Astrocyte of the hippocampus (primary cell): ENCODE measurements at places on chromosomes 5 and 9.

DNA sequence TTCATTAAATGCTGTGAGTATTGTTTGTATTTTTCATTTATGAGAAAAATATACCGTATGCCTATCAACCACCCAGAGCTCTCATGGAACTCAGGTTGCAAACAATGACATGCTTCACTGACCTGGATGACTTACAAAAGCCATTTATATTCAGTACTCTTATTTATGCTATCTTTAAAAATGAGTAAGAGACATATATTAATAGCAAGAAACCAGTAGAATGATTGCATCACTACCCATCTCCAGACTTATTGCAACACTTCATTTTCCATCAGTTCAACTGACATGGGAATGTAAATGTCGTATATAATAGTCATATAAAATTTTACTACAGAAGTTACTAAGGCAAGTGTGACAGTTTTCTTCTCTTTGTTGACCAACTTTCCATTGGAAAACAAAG, 69.1 kb downstream of the OTP start:
- no peak for DNase-seq

- peak; percentile 29 for DNase-seq
Measured at GRCh38 chr5:98787131-98787719, 13.8 kb downstream of the RGMB start.

GRCh38 chr5:139745132-139745799, 50.3 kb upstream of the PSD2 start:
- peak; percentile 97 for DNase-seq

- DNase-seq = peak; percentile 41
Measured at GRCh38 chr9:21607576-21607975, 125.5 kb upstream of the IFNE start.

DNA sequence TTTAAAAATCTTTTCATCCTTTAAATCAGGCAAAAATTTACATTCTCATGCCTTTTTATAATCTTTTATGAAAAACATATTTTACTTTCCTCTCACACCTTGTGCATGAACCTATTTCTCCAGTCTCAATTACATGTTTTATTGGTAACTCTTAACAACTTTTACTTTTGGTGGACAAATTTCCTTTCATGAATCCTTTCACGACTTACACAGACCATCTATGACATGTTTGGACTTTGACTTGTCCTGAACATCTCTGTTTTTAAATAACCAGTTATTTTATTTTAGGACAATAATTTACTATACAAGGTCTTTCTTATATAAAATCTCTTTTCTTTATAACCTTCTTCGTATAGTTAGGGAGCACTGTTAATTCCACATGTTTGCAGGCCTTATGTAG, 26.5 kb upstream of the MTMR12 start:
- peak; percentile 22 for DNase-seq

GRCh38 chr5:99035942-99036341, 107.1 kb upstream of the CHD1 start:
- no peak for DNase-seq

- DNase-seq = no peak
Measured at GRCh38 chr5:73229271-73229670, 56.3 kb downstream of the TMEM174 start.

DNA sequence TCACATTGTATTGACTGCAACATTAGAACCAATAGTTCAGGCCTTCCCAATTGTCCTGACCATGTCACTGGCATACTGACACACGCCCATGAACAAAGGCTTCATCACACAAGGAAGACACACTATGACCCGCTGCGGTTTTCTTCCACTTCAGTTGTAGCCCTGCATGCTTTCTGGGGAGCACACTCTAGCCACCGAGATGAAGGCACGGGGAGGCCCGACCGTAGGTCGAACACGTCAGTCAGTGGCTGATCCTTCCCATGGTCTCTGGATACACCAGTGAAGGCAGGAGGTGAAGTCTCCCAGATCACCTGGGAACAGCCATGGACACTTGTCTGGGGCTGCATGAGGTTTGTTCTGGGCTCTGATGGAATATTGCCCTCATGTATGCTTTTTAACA, 224.7 kb downstream of the FSTL4 start:
- no peak for DNase-seq

DNA sequence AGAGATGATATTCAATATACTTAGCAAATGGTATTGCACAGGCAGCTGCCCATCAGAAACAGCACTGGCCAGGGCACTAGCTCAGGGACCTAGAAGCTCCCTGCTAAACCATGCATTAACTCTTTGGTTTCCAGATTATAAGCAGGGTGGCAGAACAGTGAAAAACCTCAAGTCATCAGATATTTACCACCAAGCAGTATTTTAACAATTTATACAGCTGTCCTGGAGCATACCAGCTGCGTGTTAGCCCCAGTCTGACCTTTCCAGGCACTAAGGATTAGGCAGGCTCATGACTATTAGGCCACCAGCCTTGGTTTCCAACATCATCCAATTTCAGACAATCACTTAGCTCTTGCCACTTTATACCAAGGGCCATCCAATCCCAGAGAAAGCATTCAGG, 326.5 kb downstream of the CAAP1 start:
- DNase-seq = no peak

GRCh38 chr9:98639133-98639532, 69.6 kb downstream of the GABBR2 start:
- no peak for DNase-seq

GRCh38 chr9:136098844-136099243, 3.8 kb upstream of the NACC2 start:
- no peak for DNase-seq

DNA sequence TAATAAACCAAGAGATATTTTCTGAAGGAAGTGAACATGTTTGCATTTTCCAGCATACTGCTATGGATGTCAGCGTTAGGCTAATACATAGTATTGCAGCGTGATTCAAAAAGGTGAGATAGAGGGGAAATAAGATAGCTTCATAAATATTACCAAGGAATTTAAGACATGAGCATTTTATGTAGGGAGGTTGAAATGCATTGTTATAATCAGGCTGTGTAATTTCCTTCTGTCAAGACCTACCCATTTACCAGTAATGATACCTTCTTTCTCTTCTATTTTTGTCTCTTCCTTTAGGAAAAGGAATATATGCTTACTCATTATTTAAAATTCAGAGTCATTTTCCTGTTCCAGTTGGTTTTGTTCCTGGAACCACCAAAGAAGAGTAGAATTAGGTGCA, 33.3 kb downstream of the PIK3R1 start:
- DNase-seq = no peak

DNA sequence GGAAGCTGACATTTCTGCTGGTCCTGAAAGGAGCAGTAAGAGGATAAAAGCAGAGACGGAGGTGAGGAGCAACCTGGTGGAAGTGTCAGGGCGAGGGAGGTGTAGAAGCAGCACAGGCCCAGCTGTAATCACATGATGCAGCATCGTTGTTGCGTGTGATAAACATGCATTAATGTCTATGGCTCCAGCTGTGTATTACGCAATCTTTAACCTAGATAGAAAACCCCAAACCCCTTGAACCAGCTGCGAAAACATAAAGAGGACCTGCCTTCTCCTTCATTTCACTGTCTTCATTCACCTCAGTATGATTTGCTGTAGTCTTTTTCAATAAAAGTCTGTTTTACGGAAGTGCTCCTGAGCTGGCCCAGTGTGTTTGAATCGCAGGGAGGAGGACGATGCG, 162.9 kb downstream of the NTRK2 start:
- no peak for DNase-seq

GRCh38 chr9:126587187-126588185, 26.2 kb upstream of the LMX1B start:
- DNase-seq = peak; percentile 67

DNA sequence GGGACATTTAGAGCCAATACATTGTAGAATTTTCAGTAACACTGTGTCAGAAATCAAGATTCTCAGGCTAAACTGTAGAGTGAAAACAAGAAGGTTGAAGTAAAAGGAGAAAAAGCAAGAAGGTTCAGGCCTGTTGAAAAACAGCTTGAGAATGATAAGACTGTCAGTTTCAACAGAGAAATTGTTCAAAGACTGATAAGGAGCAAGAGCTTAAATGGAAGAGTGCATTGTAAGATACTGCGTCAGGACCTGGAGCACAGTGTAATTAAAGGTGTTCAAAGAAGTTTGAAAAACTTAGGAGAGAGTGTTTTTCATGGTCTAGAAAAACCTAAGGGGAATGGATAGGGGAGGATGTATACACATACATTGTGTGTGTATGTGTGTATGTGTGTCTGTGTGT, 408.3 kb downstream of the KDM4C start:
- no peak for DNase-seq

DNA sequence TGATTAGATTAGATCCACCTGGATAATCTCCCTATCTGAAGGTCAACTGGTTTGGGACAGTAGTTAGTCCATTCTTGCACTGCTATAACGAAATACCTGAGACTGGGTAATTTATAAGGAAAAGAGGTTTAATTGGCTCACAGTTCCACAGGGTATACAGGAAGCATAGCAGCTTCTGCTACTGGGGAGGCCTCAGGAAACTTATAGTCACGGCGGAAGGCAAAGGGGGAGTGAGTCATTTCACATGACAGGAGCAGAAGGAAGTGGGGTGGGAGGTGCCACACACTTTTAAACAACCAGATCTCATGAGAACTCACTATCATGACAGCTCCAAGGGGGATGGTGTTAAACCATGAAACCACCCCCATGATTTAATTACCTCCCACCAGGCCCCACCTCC, 9.9 kb downstream of the C9orf40 start:
- DNase-seq = no peak

DNA sequence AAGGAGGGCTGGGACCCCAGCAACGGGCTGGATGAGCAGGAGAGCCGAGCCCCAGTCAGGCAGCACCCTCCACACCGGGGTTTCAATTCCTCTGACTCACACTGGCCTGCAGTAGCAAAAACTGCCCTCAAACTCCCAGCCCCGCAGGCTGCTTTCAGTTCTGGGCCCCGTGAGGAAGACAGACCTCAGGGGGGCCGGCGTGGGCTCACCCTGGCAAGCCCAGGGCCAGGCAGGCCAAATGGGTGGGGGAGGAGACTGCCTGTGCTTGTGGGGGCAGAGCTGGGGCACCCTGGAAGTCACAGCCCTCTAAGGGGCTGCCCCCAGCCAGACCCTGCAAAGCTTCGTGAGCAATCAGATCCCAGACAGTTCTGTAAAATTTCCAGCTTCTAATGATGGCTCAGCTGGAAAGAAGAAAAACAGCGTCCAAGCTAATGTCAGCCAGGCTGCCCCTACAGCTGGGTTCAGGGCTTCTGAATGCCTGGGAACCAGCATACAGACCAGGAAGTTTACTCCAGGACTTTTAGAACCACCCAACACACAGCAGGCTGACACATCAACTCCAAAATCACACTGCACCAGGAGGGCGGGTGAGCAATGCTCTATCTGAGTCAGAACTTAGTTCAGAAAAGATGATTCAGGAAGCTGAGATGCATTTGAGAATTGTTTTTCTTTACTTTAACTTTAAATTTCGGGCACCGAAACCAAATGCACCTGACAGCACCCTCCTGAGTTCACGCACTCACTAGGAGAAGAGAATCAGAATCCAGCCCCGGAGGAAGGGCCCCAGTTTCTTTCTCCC, 34.7 kb downstream of the LPCAT1 start:
- DNase-seq = peak; percentile 66

DNA sequence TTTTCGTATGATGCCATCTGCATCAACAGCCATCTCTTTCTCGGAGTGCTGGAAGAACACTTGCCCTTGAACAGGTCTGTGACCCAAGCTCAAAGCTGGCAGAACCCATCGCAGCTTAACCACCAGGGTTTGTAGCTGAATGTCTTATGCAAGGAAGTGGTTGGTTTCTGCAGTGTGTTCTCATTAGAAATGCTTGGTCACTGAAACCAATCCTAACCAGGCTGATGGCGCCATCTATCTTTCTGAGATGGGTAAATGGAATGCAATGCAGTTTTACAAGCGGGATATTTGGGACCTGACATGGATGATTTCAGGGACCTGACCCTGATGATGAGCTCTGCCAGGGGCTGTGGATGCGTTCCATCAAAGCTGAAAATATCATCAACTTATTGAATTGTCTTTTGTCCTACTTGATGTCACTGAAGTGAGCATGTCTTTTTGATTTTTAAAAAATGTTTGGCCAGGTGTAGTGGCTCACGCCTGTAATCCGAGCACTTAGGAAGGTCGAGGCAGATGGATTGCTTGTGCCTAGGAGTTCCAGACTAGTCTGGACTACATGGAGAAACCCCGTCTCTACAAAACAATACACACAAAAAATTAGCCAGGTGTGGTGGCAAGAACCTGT, 28.7 kb downstream of the DMRT3 start:
- DNase-seq = peak; percentile 68

DNA sequence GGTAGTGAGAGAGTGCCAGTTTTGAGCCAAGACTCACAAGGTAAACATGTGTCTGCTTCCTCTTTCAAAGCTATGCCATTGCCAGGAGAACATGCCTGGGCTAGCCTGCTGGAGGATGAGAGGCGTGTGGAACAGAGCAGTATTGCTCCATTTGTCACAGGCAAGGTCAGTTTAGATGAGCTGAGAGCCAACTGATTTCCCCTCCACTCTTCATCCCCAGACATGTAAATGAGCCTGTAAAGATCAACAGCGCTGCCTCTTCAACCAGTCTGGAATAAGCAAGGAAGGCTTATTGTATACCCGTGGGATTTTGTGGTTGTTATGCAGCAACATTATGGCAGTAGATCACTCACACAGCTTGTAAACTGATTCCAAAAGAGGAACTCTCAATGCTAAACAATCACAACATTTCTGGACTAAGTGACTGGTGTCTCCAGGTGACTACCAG, 8.2 kb upstream of the GDNF start:
- peak; percentile 66 for DNase-seq

- no peak for DNase-seq
Measured at GRCh38 chr5:154679501-154679900, 75.7 kb upstream of the LARP1 start.

DNA sequence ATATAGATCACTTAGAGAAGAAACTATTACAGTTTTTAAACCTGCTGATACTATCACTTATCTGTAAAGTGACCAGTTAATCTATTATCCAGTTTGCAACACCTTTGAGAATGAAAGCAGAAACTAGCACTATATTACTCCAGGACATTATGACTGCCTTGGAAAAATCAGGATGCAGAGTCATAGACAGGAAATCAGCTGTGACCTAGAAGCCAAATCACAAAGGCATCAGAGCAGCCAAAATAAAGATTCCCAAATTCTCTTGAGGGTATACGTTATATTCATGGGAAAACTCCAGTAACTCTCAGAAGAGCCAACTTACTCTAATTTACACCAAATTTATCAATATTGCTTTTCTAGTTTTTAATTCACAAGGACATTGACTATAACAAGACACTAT, 49.9 kb downstream of the CDO1 start:
- no peak for DNase-seq

- no peak for DNase-seq
Measured at GRCh38 chr5:120794121-120794520, 330.0 kb downstream of the PRR16 start.

GRCh38 chr9:3436629-3437420, 89.0 kb downstream of the RFX3 start:
- no peak for DNase-seq
